Ureter (tissue), 1 donor: ENCODE measurements at places on chromosomes 12 and 14. TPM values are rescaled to one million over a fixed set of nuclear protein-coding genes. Genes with fewer than 3 reads are reported as not detected.

Gene MFAP5
- 17.0 TPM for total RNA-seq

Gene C14orf39
- not detected for total RNA-seq

- no peak for DNase-seq
These were observed 284.9 kb downstream of the RAD51B start for GRCh38 chr14:68104518-68104917.

DNA sequence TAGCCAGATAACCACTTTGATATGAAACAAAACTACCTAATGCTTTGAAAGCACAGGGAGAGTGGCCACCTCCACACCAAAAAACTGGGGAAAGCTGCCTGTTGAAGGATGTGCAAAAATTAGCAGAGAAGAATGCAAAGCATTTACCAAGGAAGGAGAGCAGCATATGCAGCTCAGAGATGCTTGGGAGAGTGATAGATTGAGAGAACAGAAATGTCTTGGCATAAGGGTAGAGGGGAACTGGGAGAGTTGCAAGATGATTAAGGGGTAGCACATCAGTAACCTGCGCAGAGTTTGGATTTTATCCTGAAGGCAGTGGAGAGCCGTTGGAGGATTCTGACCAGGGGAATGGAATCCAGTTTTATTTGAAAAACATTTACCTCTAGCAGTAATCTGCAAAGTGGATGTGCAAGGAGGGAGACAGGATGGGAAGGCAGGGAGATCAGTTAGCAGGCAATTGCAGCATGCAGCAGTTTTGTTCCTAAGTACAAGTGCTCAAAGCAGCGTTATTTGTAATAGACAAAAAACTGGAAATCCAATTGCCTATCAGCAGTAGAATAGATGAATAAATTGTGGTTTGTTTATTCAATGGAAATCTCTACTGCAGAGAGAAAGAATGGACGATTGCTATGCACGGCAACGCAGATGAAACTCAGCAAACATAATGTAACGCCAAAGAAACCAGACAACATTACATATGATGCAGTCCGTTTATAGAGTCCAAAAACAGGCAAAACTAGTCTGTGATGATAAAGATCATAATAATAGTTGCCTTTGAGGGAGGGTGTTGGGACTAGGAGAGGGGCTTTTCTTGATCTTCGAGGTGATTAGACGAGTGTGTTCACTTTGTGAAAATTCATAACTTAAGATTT is 81.5 kb downstream of the BHLHE41 start:
- DNase-seq = no peak

DNA sequence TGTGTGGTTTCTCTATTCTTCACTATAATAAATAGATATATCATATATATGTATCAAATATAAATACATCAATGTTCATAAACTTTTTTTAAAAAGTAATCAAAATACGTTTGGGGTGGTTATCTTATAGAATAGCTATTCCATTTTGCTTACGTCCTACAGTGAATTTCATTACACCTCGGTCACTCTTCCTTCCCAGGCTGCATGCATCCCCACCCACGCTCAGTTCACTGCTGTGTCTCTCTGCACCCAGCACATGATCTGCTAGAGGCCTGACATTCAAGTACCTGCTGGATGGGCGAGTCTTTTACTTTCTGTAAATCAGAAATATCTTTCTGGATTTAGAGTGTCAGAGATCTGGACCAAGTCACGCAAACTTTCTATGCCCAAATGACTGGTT is 3.6 kb downstream of the STX2 start:
- no peak for DNase-seq

Gene MMP17
- total RNA-seq = 2.0 TPM

GRCh38 chr12:31346267-31346666 is 20.3 kb upstream of the SINHCAF start:
- DNase-seq = no peak

DNA sequence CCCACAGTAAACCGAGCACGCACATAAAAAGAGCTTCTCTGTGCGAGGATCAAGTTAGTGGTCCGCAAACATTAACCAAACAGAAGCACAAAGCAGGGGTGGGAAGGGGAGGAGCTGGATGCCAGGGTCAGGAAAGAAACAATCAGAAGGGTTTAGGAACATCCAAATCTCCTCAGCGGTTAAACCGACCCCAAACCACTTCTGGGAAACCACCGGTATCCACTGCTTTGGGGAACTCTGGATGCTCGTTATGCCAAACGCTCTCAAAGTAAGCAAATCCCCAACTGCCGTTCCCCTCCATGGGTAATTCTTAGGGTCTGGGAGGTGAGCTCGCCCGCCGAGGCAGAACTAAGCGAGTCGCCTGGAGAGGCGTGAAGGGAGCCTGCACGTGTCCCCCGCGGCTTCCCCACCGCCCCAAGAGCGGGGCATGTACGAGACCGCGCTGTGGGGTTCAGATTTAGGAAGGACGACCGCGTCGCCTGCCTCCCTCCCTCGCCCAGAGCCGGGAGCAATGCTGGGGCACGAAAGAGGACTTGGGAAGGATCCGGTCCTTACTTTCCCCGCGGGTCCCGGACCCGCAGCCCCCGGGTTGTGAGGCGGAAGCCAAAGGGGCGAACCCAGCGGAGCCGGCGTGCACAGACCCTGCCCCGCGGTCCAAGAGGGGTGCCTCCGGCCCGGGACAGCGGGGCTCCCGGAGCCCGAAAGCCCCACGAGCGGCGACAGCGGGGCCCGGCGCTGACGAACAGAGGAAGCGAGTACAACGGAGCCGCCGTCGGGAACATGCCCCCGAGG is 711 bp downstream of the SBNO1 start:
- DNase-seq = no peak

Gene CCDC196
- total RNA-seq = not detected

Gene ESPL1
- 2.3 TPM for total RNA-seq

GRCh38 chr14:54175298-54175942 is 218.8 kb upstream of the BMP4 start:
- DNase-seq = peak; percentile 77

Gene SYNDIG1L
- 0.18 TPM for total RNA-seq

- no peak for DNase-seq
These were observed 132.2 kb downstream of the ANO4 start for GRCh38 chr12:100926669-100927248.

- no peak for DNase-seq
These were observed 51.7 kb downstream of the RPH3A start for GRCh38 chr12:112843287-112843686.

DNA sequence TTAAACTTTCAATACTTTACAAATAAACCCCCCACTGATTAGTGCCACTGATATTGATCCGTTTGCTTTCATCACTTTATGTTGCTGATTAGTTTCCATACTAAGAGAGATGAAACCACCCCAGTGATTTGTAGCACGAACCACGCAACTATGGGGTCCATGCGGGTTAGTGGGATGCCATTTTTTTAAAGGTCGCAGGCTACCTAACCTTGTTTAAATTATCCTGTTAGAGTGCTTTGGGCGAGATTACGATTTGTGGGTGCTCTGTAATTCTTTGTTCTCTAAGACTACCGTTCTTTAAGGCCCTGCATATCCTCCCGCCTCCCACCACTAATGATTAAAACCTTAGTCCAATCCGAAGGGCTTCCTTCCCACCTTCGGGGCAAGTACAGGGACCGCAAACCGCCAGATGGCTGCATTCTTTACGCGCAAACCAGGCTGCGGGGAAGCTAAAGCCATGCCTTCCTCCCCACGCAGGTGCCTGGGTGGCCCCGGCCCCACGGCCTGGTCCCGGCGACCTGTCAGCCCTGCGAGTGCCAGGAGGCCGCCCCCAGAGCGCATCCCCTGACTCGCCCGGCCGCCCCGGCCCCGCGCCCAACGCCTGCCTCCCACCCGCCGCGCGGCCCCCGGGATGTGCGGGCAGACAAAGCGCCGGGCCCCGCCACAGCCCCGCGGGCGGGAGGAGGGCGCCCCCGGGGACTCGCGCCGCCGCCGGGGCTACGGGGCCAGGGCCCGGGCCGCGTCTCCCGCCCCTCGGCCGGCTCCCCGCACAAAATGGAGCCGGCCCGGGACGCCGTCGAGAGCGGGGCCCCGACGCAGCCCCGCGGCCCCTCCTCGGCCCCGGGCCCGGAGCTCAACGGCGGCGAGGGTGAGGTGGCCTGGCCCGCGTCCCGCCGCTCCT is 759 bp downstream of the NFYB start:
- peak; percentile 43 for DNase-seq

- DNase-seq = no peak
These were observed 16.9 kb downstream of the PRKAB1 start for GRCh38 chr12:119684711-119685369.

DNA sequence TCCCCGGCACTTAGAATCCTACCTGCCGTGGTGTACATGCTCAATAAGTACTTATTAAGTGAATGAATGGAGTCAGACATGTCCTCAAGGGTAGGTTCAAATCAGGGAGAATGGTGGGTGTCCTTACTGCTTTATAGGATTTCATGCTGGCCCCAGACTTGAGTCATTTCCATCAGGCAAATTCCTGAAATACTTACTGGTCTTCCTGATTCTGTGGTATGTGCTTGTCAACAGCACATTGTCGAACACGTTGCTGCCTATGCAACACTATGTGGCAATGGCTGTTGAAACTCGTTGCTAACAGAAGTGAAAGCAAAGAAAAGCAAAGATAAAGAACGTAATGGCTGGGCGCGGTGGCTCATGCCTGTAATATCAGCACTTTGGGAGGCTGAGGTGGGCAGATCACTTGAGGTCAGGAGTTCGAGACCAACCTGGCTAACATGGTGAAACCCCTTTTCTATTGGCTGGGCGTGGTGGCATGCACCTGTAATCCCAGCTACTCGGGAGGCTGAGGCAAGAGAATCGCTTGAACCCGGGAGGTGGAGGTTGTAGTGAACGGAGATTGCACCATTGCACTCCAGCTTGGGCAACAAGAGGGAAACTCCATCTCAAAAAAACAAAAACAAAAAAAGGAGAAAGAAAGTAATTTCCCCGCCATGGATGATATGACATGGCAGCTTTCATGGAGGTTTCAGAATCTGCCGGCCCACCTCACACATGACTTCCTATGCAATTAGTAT is 214.9 kb downstream of the ZFP36L1 start:
- DNase-seq = peak; percentile 82

Gene SLCO1C1
- not detected for total RNA-seq

DNA sequence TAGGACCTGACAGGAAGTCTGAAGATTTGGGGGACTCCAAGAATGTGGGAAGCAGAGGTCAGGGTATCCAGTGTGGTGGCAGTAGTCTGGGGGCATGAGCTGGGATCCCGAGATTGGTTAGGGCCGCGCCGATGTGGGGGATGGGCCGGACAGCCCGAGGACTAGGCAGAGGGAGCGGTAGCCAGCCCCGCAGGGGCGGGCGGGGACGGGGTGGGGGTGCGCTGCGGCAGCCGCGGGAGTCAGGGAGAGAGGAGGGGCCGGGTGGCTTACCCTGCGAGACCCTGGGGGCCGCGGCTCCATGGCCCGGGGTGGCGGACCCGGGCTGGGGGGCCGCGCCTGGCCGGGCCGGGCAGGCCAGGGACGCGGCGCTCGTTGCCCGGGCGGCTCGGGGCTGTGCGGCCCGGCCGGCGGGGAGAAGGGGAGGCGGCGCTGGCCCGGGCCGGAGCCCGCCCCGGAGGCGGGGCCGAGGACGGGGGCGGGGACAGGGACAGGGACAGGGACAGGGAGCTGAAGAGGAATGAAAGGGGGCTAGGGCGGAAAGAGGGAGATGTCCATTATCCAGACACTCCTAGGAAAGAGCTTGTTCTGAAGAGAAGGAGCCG is 5.6 kb downstream of the ZNF385A start:
- DNase-seq = peak; percentile 59

Gene CLEC2B
- 8.7 TPM for total RNA-seq

DNA sequence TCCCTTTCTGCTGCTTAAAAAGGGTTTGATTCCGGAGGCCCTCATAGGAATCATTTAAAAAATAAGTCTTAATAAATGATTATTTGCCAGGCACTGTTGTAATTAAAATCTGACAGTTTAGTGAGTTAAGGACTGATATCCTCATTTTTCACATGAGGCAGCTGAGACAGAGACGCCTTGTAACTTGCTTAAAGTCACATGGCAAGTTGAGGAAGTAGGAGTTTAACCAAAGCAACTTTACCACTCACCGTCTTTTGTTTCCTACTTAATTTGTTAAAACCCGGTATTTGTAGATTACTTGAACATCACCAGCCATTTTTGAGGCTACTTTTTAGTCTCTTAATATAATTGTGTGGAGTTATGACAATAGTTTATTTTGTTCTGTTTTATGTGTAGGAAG is 2.4 kb downstream of the TIGAR start:
- DNase-seq = no peak

Gene INHBE
- 0.23 TPM for total RNA-seq

- no peak for DNase-seq
These were observed 97.4 kb downstream of the C12orf75 start for GRCh38 chr12:105427883-105428282.

GRCh38 chr12:124302807-124303578 is 8.1 kb downstream of the RFLNA start:
- no peak for DNase-seq

GRCh38 chr12:39235990-39236767 is 206.7 kb downstream of the KIF21A start:
- no peak for DNase-seq

Gene TSHR
- total RNA-seq = not detected

DNA sequence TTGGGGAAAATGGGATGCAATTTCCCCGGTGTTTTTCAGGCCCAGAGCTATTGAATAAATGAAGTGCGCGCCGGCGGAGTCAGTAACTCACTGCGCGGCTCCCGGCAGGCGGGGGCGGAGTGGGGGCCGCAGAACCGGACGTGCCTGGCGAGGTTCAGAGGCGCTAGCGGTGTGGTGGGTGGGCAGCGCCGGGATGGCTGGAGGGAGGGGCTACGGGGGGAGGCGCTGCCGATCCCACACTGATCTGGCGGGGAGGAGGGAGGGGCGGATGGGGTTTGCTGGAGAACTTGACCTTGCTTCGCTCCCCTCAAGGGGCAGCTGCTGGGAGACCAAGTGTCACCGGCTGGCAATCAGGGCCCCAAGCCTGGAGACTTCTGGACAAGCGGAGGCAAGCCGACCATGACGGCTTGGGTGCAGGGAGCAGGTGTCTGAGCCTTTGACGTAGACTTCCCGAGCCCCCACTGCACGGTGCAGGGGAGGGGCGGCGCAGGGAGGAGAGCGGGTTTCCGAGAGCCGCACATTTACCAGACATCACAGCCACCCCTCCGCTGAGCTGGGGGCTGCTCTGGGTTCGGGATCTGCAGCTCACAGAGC is 174.1 kb upstream of the RTL1 start:
- DNase-seq = no peak

- DNase-seq = no peak
These were observed 32.0 kb downstream of the CDK17 start for GRCh38 chr12:96368233-96368632.

Gene SIRT4
- total RNA-seq = not detected

DNA sequence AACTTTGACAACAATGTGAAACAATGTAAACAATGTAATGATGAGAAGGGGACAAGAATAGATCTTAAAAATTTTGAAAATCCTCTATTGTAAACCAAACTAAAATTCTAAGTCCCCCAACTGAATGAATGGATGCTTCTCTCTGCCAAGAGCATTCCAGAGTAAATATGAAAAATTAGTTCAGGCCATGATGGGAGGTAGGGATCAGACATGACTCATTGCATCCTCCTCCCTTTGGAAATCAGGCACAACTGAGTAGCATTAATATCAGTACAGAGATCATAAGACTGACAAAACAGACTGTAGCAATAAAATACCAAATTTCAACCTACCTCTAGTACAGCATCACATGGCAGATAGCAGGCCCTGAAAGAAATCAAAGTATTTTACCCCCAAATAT is 559.9 kb downstream of the C12orf50 start:
- no peak for DNase-seq

GRCh38 chr14:105093038-105093430 is 27.8 kb upstream of the GPR132 start:
- DNase-seq = peak; percentile 76
